ENCODE measurements at places on chromosomes 1 and 21. TPM values are rescaled to one million over a fixed set of nuclear protein-coding genes. Genes with fewer than 3 reads are reported as not detected.

GRCh38 chr1:41495210-41495948 lies 10.9 kb upstream of the EDN2 start:
- no peak overlapping the region for H3K27ac ChIP-seq
- no peak overlapping the region for H3K4me3 ChIP-seq
- no peaks in the 10 kb centered on the region for H3K36me3 ChIP-seq
- no peaks in the 10 kb centered on the region for H3K4me1 ChIP-seq

HFM1 gene
- not detected for total RNA-seq

RGS4 gene
- not detected for total RNA-seq

F13B gene
- not detected for total RNA-seq

GRCh38 chr1:1536019-1536937 lies 4.1 kb downstream of the TMEM240 start:
- peaks cover 5% of the 10 kb centered on the region for H3K4me1 ChIP-seq
- H3K27ac ChIP-seq = no peak overlapping the region
- no peaks in the 10 kb centered on the region for H3K36me3 ChIP-seq
- H3K27me3 ChIP-seq = no peaks in the 10 kb centered on the region

DNA sequence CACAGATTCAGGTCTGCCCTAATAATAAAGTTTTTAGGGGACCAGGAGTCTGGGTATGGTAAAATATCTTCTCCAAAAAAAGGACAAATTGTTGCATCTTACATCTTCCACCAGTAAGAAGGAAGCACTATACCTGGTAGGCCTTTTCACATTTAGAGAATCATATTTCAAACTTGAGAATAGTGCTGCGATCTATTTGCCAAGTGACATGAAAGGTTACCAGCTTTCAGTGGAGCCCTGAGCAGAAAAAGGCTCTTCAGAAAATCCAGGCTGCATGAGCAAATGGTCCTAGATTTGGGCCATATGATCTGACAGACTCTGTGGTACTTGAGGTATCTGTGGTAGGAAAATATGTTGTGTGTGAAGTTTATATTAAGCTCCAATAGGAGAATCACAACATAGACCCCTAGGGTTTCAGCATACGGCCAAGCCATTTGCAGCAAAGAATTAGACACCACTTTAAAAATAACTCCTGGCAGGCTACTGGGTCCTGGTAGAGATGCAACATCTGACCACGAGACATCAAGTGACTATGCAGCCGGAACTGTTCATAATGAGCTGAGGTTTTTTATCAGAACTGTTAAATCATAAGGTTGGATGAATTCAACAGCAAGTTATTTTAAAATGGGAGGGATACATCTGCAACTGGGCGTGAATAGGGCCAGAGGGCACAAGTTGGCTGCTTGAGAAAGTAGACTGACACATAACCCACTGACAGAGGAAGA lies 38.6 kb upstream of the CCDC190 start:
- no peak for DNase-seq
- H3K4me1 ChIP-seq = no peaks in the 10 kb centered on the region
- no peaks in the 10 kb centered on the region for H3K36me3 ChIP-seq
- no peak overlapping the region for H3K4me3 ChIP-seq
- H3K27ac ChIP-seq = no peak overlapping the region
- H3K27me3 ChIP-seq = no peaks in the 10 kb centered on the region

- H3K27ac ChIP-seq = no peak overlapping the region
- no peaks in the 10 kb centered on the region for H3K27me3 ChIP-seq
- peaks cover 38% of the 10 kb centered on the region for H3K36me3 ChIP-seq
- DNase-seq = no peak
These were observed 7.7 kb downstream of the IGSF8 start for GRCh38 chr1:160090760-160091159.
